ENCODE measurements at places on chromosomes 1 and 21.

- no peak for DNase-seq
These were observed 150.9 kb downstream of the CNIH3 start for GRCh38 chr1:224767031-224767430.

GRCh38 chr1:79264975-79265818 is 258.7 kb upstream of the ADGRL4 start:
- no peak for DNase-seq

DNA sequence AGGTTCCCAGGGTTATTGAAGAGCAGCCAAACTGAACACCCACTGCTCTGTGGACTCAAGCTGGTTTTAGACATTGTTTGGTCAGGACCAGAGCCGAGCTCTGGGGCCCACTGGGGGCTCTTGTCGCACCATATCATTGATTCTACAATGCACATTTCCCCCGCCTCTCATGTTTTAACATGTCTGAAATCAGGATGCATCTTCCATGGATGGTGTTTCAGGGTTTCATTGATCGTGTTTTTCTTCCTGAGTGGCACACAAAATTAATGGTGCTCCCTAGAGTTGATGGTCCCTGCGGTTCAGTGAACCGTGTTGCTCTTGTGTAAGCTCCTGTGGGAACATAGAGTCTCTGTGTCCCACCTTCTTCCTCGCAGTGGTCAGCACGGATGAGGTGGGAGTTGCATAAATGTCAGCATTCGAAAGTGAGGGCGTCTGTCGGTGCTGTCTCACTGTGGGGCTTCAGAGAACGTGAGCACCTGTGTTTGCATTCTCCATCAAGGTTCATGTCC is 38.3 kb downstream of the GALNT2 start:
- DNase-seq: no peak

GRCh38 chr1:46747683-46748288 is 28.9 kb upstream of the EFCAB14 start:
- DNase-seq: no peak

- no peak for DNase-seq
These were observed 22.6 kb downstream of the LDLRAD2 start for GRCh38 chr1:21834666-21835065.

- no peak for DNase-seq
These were observed 15.2 kb downstream of the KIRREL1 start for GRCh38 chr1:158008630-158009029.

- DNase-seq: no peak
These were observed 77.7 kb downstream of the LRRC8C start for GRCh38 chr1:89710498-89711139.

- DNase-seq: no peak
These were observed 155.4 kb downstream of the TLR5 start for GRCh38 chr1:222987674-222988076.

DNA sequence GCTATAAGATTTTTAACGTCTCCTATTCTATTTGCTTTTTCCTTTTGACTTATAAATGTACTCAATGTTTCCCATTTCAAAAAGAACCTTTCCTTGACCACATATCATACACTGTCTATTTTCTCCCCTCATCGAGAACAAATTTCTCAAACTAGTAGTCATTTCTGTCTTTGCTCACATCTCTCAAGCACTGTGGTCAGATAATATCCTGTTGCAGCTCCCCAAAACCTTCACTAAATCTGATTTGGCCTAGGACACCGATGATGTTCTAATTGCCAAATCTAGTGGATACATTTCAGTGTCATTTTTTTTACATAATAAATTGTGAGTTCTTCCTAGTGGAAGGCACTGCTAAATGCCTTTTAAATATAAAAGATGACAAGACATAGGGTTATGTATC is 19.4 kb downstream of the CXADR start:
- no peak for DNase-seq

GRCh38 chr1:37156646-37157045 is 122.3 kb upstream of the GRIK3 start:
- no peak for DNase-seq

- DNase-seq: no peak
These were observed 80.3 kb downstream of the SDCCAG8 start for GRCh38 chr1:243336163-243336562.

DNA sequence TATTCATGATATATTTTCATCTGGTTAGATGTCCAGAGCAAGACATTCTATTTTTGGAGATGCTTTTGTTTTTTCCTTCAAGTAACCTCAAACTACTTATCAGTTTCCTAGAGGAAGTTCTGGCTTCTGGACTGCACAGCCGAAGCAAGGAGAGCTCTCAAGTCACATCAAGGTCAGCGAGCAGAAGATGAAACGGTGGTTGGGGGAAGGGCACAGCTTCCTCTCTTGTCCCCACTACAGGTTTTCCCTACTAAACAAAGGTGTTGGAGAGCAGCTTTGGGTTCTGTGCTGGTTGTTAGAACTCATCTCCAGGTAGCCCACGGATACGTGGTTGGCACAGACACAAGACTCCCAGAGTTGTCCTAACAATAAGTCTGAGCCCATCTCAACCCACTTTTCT is 5.1 kb upstream of the PLEKHO1 start:
- no peak for DNase-seq

DNA sequence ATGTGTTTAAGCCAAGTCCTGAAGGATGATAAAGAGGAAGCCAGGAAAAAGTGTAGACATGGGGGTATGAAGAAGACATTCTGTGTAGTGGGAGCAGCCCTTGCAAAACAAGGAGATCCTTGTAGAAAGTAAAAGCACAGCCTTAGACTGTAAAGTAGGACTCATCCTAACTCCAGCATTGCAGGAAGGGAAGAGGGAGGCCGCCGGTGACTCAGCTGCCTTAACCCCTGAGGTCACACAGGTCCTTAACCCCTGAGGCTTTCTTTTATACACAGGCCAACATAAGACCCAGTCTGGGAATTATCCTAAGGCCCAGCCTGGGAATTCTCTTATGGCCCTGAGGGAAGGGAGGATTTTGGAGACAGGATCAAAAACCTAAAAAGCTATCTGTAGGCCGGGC is 18.0 kb downstream of the PGM1 start:
- DNase-seq: no peak

- no peak for DNase-seq
These were observed 2.8 kb downstream of the RFX5 start for GRCh38 chr1:151344291-151344690.

GRCh38 chr21:17491716-17492414 is 21.0 kb upstream of the CXADR start:
- no peak for DNase-seq

- DNase-seq: no peak
These were observed 402.9 kb downstream of the TGFB2 start for GRCh38 chr1:218748071-218748470.

GRCh38 chr1:214633686-214634085 is 30.7 kb downstream of the CENPF start:
- no peak for DNase-seq

DNA sequence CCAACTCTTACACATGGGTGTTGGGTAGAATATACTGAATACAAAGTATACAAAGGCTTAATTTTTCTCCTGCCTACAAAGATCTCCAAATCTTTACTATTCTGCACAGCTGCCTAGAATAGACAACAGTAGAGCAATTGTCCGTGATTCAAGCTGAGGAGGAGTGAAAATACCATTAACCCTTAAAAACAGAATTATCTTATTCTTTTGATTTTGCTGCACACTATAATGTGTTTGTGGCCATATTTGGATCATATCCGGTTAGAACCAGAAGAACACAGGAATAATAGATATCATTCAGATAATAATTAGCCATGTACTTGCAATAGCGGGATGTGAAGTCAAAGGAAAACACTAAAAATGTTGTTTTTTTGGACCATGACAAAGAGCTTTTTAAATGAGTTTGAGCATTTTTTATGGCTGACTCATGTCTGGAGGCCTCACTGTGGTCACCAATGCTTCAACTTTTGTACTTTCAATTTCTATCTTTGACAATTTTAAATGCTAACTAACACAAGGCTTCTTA is 197.6 kb upstream of the FOXD3 start:
- no peak for DNase-seq

DNA sequence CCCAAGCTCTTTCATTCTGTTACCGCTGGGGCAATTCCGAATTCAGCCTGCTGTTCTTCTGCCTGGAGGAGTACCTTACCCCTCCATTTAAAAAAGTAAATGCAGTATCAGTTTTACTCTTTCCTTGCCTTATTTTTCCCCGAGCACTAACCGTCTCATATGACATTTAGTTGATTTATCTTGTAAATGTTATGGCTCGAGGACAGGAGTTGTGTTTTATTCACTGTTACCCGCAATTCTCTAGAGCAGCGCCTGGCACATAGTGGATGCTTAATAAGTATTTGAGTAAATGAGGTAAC is 425 bp upstream of the TADA1 start:
- DNase-seq: no peak

GRCh38 chr1:37622131-37622530 is 12.6 kb downstream of the RSPO1 start:
- no peak for DNase-seq

GRCh38 chr1:206545351-206545750 is 38.0 kb downstream of the RASSF5 start:
- no peak for DNase-seq

GRCh38 chr21:38365521-38365920 is 108.7 kb downstream of the KCNJ15 start:
- no peak for DNase-seq

DNA sequence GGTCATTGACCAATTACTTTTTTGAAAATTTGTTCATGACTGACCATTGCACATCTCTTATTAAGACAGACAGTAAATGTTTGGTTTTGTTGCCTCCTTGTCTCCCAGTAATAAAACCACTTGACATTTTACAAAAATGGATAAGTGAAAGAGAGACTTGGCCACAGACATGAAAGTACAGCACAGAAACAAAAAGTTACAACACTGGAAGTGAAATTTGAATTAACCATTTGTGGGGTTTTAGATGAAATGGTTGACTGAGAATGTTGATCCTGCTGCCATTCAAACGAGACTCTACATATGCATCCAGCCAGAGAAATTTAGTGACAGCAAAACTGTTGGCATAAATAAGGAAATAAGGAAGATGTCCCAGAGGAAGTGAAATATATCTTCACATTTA is 79.3 kb upstream of the B3GALT2 start:
- no peak for DNase-seq

DNA sequence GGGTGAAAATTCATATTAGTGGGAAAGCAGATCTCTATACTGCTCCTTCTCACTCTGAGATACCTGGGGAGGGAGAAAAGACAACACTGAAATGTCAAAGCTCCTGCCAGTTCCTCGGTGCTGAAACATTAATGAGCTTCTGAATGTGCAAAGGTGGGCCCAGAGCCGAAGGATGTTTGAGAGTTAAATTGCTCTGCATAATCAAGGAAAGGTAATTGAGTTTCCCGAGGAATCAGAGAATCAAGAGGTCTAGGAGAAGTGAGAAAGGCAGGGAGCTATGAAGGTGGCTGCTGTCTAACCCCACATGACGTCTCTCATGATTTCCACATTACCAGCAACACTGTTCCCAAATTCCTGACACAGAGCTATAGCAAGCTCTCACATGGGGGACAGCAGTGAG is 346.7 kb downstream of the SMYD3 start:
- no peak for DNase-seq

- no peak for DNase-seq
These were observed 9.9 kb upstream of the HAO2 start for GRCh38 chr1:119358636-119359035.

DNA sequence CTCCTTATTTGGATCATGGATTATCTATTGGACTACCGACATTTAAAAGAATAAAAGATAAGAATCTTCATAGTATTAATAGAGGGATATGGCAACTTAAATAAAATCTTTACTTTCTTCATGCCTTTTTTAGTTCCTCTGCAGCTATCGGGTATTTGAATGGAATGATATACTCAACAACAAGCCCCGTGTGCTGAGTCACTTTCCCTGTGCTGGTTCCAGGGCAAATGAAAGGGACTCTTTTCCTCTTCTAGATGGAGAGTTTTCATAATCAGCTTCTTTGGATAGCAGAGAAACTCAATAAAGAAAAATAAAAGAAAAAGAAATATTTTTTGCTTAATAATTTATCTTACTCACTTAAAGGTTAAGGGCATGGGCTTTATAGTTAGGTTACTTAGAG is 213.7 kb downstream of the LRRC40 start:
- no peak for DNase-seq
